Chondrocyte (in vitro differentiated cells): ENCODE measurements at places on chromosomes 4 and X. TPM values are rescaled to one million over a fixed set of nuclear protein-coding genes. Genes with fewer than 3 reads are reported as not detected.

DNA sequence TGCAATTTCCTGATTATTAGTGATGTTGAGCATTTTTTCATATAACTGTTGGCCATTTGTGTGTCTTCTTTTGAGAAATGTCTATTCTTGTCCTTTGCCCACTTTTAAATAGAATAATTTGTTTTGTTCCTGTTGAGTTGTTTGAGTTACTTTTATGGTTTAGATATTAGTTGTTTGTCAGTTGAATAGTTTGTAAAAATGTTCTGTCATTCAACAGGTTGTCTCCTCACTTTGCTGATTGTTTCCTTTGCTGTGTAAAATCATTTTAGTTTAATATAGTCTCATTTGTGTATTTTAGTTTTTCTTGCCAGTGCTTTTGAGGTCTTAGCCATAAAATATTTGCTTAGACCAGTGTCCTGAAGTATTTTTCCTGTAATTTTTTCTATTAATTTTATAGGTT, 181.8 kb upstream of the GLRA2 start:
- no peak for DNase-seq

GRCh38 chr4:34921391-34921790, 1322.9 kb downstream of the ARAP2 start:
- DNase-seq = no peak

- DNase-seq = no peak
These were observed 7.2 kb downstream of the OCIAD2 start for GRCh38 chr4:48899432-48899749.

GRCh38 chr4:135365065-135365464, 1163.5 kb upstream of the PABPC4L start:
- no peak for DNase-seq

GRCh38 chr4:75660491-75660890, 12.7 kb downstream of the G3BP2 start:
- DNase-seq = no peak

- DNase-seq = no peak
These were observed 1348.0 kb downstream of the RAPGEF2 start for GRCh38 chr4:160450876-160451275.

GRCh38 chrX:103818842-103819619, 13.0 kb downstream of the RAB9B start:
- no peak for DNase-seq

BEND2 gene
- total RNA-seq = not detected in 3 replicates

AFF2 gene
- 11.8 to 22.4 TPM (median 21.6 TPM) in 3 replicates for total RNA-seq

OFD1 gene
- 17.8 to 19.4 TPM (median 18.1 TPM) in 3 replicates for total RNA-seq

GRCh38 chr4:99234331-99235010, 15.4 kb upstream of the ADH6 start:
- no peak for DNase-seq

- DNase-seq = no peak
These were observed 42.5 kb downstream of the RAB40AL start for GRCh38 chrX:102979536-102979935.

DDX3X gene
- 199 to 261 TPM (median 201 TPM) in 3 replicates for total RNA-seq

ARX gene
- total RNA-seq = not detected in 3 replicates

PFKFB1 gene
- total RNA-seq = 0.25 to 0.31 TPM in 2 of 3 replicates, not detected in the other

- DNase-seq = no peak
These were observed 581.4 kb upstream of the DIPK2B start for GRCh38 chrX:45781901-45782553.

PSAPL1 gene
- not detected in 3 replicates for total RNA-seq

DNA sequence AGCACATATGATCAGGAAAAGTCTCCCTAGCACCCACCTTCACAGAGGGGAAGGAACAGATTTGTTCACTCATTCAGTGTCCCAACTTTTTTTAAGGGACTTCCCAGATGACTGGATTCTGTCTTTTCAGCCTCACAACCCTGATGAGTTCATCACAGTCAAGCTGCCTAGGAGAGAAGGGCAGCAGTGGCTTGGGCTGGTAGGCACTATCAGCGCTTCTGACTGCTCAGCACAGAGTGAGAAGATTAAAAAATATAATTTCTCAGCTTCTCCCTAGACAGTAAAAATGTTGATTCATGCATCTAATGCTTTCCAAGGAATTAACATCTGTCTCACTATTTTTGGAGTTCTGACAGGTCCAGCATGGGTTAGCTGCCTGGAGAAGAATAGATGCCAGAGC, 328.2 kb downstream of the DTHD1 start:
- no peak for DNase-seq

- no peak for DNase-seq
These were observed 177.7 kb downstream of the ZNF674 start for GRCh38 chrX:46367491-46367890.

DNA sequence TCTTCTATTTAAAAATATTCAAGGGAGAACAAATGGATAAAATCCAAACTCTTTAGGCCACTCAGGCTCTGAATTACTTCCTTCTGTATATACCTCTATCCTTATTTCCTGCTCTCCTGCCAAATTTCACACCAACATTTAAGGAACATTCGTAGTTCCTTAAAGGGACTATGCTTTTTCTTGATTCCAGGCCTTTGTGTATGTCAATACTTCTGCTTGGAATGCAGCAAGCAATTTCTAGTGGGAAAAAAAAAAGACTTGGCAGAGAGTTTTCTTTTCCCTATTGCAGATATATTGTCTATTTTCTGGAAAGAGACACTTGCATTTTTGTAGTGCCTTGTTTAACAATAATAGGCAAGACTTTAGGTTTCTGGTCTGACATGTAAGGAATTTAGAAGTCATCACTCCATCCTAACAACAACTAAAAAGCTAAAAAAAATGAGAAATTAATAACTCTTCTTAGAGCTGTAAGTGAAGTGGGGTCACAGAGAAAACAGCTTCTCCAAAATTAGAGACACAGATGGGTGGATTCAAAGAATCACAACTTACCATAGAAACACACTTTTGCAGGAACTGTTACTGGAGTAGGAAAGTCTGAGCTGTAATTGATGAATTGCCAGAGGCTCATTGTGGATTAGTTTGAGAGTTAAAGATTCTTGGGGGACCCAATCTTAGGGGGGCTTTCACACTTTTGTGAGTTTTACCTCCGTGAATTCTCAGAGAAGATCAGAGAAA, 2.1 kb upstream of the ADH5 start:
- no peak for DNase-seq

DNA sequence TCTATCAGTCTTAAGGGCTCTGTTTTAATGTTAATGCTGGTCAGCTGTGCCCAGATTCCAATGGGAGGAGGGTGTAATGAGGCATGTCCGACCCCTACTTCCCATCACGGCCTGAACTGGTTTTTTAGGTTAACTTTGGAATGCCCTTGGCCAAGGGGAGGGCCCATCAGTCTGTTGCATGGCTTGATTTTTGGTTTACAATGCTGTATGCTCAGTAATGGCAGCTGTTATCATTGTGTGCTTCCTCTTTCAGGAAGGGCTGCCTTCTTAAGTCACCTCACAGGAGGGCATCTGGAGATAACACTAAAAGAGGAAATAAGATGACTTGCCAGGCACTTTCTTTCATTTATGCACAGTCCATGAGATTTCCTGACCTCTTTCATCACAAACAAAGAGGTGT, 36.3 kb downstream of the ATXN3L start:
- no peak for DNase-seq

DNA sequence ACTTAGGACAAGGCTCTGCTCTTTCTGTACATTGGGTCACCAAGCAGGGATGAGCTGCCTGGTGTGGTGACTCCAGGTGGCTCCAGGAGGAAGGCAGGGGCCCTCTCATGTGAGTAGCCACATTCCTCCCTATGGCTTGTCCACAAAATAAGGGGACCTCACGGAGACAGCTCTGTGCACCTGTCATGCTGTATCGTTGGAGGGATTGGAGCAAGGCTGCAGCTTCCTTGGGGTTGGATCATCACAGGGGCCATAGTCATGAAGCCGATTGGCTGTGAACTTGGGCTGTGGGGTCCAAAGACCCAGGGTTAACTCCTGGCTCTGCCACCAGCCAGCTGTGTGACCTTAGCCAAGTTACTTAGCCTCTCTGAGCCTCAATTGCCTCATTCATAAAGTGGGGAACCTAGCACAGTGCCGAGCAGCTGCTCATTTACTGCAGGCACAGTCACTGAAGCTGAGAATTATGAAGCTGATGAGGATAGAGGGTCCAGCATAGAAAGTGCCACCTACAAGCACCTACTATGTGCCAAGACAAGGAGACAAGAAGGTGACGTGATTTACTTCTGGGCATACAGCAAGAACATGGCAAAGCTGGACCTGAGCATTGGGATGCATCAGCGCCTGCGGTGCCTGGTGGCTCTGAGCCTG, 11.8 kb upstream of the KIAA0232 start:
- no peak for DNase-seq

DNA sequence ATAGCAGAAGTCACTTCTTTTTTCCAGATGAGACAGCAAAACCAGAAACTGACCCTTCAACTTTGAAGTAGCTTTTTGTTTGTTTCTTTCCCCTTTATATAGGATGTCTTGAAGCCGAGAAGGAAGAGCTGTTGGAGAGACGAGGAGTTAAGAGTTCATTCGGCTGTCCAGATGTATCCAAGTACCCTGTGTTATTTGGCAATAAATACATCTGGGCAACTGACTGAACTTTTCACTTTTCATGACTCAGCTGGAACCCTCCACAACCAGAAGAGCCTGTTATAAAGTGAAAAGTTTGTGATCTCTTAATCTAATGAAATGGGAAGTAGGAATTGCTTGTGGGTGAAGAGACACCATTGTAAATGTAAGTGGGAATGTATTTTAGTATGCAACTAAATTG, 131.2 kb downstream of the HTR2C start:
- DNase-seq = no peak

DNA sequence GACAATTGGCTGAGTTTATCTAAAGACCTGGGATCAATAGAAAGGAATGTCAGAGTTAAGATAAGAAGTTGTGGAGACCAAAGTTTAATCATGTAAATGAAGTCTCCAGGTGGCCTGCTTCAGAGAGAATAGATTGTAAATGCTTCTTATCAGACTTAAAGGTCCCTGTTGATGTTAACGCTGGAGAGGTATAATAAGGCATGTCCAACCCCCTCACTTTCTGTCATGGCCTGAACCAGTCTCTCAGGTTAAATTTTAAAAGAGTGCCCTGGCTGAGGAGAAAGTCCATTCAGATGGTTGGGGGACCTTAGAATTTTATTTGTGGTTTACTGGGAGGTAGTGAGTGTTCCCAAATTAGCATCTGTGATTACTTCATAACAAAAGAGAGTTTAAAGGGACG, 86.7 kb downstream of the AKAP4 start:
- no peak for DNase-seq

ITIH6 gene
- 0.08 to 0.15 TPM in 2 of 3 replicates, not detected in the other for total RNA-seq

- no peak for DNase-seq
These were observed 129.5 kb upstream of the CYSLTR1 start for GRCh38 chrX:78456909-78457308.
